Activated CD4-positive, alpha-beta T cell treated with anti-CD3 and anti-CD28 coated beads, Interleukin-2, amount 50 U/mL, for 16 hours (primary cell): ENCODE measurements at places on chromosomes 7 and 10.
A peak's percentile ranks its signal among the peaks of the same experiment; 100 is the strongest.

DNA sequence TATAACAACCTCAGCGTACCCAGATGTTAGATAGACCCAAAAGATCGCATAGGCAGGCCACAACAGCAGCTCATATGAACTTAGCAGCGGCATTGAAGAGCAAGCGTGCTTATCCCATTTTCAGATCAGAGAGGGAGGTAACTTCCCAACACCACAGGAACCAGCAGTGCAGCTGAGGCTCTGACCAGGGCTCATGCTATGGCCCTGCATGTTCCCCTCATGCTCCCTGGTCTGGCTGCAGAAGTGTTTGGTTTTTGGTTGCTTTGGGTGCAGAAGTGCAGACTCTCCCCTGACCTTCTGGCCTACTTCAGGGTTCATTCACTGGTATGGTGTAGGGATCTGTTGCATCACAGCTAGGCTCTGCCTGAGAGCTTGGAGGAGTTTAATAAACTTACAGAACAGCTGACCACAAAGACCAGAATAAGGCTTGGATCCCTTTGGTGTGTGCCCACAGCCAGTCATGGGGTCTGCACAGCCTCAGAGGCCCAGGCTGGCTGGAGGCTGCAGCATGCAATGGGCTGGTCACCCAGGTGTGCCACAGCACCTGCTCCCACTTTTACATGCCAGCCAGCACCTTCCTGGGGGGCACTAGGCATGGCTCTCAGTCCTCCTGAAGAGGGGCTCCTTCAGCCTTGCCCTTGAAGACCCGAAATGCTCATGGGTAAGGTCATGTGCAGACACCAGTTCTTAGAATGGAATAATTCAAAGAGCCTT is 9.1 kb upstream of the CXCL12 start:
- DNase-seq, result no peak

- no peak for DNase-seq
Measured at GRCh38 chr10:60992636-60993035, 48.7 kb upstream of the RHOBTB1 start.

DNA sequence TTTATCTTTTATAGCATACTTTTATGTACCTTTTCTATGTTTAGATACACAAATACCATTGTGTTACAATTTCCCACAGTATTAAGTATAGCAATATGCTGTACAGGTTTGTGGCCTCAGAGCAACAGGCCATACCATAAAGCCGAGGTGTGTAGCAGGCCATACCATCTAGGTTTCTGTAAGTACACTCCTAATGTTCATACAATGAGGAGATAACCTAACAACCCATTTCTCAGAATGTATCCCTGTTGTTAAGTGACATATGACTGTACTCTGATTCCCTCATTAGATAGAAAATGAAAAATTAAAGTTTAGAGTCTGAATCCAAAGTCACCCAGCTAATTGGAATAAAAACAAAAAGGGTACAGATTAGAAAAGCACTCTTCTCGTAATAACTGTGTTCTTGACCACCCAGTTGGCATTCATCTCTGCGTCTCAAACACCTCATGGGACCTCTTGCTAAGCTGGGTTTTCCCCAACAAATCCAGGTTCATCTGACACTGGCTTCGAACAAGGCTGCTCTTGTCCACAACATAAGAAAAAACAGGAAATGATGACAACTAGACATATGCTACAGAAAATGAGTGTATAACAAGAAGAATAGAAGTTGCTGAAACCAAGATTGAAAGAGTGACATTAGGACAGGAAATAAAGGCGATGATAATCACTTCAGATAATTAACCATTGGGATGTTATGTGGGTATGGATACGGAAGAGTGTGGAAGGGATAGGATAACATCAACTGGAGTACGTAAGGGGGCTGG is 1.4 kb downstream of the NDUFB8 start:
- DNase-seq, result peak; percentile 46

DNA sequence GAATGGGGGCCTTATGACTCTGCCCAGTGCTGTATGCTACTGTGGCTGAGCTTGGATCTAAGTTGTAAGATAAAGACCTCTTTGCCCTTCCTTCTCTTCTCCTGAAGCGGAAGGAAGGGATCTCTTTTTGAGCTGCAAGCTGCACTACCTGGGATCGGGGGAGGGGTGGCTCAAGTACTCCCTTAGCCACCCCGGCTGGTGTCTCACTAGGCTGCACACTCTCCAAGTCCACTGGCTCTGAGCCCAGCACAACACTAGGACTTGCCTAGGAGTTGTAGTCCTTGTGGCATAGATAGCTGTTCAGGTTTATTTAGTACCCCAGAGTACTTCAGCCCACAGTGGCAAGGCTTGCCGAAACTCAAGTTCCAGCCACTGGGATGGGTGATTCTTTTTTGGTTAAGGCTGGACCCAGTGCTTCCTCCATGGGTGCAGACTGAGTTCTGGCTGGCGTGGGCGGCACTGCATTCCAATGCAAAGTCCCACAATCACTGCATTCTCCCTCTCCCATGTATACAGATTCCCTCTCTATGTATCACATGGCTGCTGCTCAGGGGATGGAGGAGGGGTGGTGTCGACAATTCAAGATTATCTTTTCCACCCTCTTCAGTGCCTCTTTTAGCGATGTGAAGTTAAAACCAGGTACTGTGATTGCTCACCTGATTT is 76.2 kb upstream of the SLC25A13 start:
- no peak for DNase-seq

GRCh38 chr7:157551325-157552070 is 214.7 kb downstream of the DNAJB6 start:
- no peak for DNase-seq

DNA sequence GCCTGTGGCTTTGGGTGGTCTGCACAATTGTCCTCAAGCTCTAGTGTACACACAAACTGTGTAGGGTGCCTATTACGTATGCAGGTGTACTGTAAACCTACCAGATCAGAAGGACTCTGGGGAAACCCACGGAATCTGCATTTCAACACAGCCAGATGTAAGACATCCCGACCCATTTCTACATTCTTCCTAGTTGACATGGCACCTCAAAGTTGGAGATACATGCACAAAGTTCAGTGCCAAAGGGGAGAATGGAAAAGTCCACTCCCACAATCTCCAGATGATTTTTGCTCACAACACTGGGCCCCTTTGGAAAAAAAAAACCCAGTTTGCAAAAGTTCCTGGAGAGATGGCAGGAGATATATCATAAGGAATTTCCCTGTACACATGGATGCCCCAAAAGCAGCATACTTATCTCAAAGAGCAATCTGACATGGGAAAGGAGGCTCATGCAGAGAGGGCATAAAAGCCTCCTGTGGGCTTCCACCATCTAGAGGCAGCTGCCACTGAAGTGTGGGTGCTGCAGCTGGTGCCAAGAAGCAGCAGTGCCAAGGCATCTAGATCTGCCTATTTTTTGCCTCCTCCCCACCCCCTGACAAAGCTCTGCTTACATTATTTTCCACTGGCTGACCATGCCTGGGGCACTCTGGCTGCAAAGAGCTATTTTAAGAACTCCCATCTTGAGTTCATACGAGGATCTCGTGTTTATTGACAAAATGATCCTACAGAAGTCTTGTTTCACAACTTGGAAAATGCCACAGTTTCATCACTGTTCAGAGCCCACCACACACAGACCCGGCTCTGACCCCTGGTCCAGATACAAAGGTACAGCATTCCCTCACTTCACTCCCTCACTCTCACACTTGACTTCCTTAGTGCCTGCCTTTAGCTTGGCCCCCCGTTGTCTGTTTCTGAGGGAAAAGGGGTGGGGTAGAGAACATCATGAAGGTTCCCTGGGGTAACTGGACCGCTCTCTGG is 12.9 kb downstream of the TECTB start:
- DNase-seq, result no peak

- no peak for DNase-seq
Measured at GRCh38 chr7:29485339-29486190, 78.1 kb upstream of the PRR15 start.

GRCh38 chr10:42985436-42986316 is 91.2 kb upstream of the RET start:
- no peak for DNase-seq

- no peak for DNase-seq
Measured at GRCh38 chr10:84155521-84155920, 16.2 kb downstream of the GHITM start.

GRCh38 chr7:24058953-24059352 is 225.0 kb upstream of the NPY start:
- no peak for DNase-seq

GRCh38 chr10:63467841-63468240 is 2.1 kb upstream of the JMJD1C start:
- no peak for DNase-seq

DNA sequence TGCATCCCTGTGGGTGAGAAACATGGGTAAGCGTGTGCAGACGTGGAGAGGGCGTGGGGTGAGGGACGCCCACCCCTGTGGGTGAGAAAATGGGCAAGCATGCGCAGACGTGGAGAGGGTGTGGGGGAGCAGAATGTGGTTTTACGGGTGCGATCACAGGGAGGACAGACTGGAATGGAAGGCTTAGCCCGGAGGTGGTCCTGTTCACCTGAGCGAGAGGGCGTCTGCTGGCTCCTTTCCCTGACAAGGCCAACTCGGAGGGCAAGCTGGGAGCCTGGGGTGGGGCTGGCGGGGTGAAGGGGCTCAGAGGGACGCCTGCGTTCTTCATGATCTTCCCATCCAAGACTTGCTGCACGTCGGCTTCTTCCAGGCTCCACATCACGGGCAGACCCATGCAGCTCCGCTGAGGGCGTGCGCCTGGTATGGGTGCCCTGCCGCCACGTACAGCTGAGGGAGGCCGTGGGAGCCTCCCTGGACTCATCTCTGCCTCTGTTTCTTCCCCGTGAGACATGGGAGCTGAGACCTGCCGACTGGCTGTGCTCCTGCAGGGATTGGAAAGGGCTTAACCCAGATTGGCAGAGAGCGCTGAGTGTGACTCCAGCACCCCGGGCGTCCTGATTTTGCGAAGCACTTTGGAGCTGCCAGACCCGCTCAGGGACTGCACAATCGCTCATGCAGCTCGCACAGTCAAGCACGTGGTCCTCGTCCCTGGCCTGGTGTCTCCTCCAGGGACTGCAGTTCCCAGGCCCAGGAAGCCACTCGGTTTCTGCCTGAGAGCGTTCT is 74.3 kb upstream of the SHH start:
- DNase-seq, result no peak

DNA sequence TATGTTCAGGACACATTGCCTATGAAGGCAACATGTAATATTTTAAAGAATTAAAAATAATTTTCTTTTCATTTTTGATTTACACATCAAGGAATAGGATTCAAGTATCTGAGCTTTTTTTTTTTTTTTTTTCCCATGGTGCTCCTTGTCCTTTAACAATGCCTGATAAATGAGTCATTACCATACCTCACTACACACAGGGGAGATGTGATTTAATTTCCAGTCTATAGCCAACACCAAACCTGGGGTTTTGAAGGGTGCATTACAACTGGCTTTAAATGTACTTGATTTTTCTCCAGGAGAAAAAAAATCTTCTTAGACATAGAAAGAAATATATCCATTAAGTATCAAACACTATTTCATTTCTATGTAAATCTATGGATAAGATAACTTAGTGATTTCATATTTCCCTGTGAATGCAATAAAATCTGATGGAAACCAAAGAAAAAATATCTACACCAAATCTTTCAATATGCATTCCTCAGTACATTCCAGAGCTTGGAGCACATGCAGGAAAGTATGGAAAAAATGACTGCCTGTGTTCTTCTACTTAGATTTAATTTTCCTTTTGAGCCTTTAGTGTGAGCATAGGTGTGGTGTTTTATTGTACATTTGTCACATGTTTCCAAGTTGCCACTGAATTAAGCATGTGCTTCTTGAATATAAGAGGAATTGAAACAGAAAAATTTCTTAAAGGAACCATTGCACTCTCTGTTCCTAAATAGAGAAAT is 204.8 kb upstream of the MEOX2 start:
- no peak for DNase-seq

DNA sequence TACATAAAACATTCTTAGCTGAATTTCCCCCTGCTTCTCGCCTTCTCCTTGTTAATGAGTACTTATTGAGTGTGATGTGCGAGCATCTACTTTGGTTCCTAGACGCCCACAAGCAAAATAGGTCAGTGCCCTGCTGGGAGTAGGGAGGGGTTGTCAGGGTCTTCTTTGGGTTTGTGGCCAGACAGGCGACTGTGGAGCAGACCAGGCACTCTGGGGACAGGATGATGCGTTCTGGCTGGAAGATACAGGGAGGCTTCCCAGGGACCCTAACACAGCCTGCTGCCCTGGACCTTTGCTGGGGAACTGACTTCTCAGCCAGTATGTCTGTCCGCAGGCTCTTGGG is 227.2 kb downstream of the CUX1 start:
- DNase-seq, result no peak

DNA sequence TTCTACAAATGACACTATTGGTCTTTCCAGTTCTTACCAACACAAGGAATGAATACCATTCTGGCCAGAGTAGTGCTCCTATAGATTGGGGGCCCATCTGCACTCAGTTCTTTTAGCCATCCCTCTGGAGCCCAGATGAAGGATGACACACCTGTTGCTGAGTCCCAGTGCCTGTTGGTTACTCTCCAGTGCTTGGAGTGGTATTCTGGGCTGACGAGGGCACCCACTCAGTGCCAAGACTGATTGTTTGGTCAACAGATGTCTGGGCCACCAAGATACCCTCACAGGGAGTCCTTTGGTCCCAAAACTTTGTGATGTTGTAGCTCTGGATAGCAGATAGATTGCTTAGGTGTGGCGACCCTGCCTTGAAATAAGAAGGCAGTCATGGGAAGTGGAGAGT is 23.7 kb upstream of the ITGA8 start:
- no peak for DNase-seq

DNA sequence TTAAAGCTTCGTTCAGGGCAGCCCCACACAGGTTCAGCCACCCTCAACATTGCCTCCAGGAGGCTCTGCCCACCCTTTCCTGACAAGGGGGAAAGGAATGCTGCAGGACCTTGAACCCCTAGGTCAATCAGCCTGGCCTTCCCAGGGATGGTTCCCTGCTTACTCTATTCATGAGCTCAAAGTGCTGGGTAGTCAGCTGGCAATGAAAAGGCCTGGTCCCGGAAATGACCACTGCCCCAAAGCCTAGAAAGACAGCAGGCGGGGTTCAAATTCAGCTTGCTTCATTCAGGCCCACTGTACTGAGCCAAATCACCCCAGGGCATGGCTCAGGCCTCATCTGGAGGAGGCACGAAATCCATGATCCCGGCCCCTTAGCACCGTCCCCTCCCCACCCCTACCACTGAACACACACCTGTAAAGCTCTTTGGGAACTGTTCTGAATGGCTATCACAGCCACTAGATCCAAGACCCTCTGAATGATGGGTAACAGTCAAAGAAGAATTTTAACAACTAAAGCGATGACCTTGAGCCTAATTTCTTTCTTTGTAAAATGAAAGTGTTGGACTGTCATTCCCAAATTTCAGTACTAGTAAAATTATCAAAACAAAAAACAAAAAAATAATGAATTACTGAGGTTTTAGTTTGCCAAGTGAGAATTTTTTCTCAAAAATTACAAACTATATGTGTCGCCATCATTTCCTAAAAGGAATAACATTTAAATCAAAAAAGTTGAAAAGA is 1.0 kb downstream of the URGCP start:
- DNase-seq, result no peak

- no peak for DNase-seq
Measured at GRCh38 chr7:91286432-91286831, 22.2 kb downstream of the FZD1 start.

DNA sequence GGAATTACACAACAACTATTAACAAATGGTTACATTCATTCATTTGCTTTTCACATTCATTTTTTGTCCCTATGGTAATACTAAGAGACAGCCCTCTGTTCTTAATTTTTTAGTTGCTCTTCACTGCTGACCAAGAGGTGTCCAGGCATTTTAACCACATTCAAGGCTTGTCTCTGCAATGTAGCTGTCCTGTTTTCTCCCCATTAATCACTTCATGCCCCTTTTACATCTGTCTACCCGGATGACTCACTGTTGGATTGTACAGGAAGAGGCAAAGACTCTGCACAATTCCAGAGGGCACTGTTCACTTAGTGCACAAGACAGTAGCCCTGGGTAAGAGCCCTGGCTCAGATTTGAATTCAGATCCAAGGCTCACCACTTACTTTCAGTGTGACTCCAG is 168.5 kb downstream of the NOC3L start:
- DNase-seq, result no peak
